IPS DF 6.9 (cell line): ENCODE measurements at places on chromosomes 16 and 17.
A peak's percentile ranks its signal among the peaks of the same experiment; 100 is the strongest.

- no peak for DNase-seq
Observed at GRCh38 chr17:42291129-42291528, 2.8 kb downstream of the STAT5A start.

GRCh38 chr16:82630219-82630618 is 3.5 kb downstream of the CDH13 start:
- no peak for DNase-seq

DNA sequence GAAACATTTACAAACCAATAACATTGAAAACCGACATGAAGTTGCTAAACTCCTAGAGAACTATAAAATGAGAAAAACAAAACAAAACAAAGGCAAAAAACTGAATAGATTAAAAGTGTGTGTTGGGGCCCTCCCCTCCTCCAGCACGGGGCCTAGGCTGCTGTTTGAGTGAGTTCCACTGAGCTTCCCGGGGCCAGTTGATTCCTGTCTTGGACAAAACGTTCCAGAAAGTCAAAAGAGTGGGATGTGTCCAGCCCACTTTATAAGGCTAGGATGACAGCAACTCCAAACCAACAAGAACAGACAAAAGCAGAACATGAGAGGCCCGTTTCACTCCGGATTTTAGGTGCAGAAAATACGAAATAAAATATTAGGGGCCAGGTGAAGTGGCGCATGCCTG is 11.6 kb upstream of the CSNK1D start:
- DNase-seq = no peak

DNA sequence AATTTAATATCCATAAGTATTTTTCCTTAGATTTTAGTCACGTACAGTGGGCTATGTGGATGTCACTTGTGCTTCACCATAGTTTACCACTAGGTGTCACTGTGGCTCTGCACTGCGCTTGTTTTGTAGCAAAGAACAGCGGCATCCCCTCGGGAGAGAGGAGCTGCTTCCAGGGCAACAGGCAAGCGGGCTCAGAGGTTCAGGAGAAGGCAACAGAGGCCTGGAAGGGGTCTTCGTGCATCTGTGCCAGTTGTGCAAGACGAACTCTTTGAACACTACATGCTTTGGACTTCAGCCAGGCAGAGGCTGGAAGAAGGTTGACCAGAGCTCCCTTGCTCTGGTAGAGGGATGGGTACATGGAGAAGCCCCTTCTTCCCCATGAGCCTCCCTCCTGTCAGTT is 20.6 kb downstream of the CYB561 start:
- DNase-seq = no peak

DNA sequence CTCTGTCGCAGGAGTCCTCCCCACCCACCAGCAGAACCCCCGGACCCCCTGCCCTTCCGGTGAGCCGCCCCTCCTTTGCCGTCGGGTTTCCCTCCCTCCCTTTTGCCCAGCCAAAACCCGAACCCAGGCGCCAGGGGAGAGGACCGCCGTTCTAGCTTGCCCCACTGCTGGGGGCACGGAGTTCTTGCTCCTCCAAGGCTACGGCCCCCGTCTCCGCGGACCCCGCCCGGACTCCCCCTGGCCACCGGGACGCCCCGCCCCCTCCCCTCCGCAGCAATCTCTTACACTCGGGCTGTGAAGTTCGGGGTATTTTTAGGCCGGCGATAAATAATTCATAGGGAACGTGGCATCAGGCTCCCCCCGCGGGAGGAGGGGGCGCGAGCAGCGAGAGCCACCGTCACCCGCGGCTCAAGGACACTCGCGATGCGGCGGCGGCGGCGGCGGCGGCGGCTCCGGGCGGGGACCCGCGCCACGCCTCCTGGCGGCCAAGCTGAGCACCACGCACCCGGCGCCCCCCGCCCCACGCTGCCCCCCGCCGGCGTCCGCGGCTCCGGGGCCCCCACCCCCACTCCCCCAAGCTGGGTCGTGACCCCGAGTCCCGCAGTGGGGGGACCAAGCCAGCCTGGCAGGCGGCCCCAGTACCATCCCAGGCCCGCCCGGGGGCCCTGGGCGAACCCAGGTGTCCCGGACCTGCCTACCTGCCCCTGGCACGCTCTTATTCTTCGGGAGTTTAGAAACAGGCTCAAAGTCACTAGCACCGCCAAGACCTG is at the start of gene GRIN2C:
TSS of gene GRIN2C (minus strand) at position 427 of the 770 bp plus-strand sequence. CDS start 4,793 bp downstream, outside the sequence.
- DNase-seq = no peak

- no peak for DNase-seq
Observed at GRCh38 chr17:14116263-14117024, 47.1 kb downstream of the COX10 start.

DNA sequence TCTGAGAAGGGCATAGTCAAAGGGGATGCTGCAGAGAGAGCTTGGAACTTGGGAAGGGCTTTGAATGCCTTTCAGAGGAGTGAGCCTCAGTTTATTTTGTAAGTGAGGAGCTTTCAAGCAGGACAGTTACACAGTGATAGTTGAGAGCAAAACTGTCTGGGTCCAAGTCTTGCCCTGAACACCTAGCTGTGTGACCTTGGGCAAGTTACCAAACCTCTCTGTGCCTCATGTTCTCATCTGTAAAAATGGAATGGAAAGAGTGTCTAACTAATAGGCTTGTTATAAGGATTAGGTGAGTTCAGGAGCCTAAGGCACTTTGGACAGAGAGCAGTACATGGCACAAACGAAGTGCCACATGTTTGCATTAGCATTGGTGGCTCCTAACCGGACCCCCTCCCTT is 27.0 kb upstream of the TAC4 start:
- DNase-seq = no peak

DNA sequence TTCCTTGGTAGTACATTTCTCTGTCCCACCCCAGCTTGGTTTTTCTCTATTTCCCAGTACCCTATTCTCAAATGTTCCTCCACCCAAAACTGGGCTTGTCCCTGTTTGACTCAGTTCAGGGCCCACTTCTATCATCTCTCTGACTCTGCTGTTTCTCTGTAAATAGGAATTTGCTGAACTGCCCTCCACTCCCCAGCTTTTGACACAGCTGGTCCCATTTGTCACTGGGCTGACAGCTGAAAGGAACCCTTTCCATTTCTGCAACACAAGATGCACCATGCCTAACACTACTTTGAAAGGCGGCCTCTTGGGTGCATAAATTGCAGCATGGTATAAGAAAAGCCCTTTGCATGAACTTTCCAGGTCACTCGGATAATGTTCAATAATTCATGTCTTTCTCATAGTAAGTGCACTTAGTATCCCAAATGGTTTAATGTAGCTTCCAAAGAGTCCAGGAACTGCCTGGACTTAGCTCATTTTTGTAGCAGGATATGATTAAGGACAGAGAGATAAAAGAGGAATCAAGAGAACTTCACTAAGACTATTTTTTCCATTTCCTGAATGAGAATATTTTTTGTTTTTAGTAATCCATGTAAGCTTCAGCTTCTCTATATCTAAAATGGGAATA is 256.7 kb downstream of the CDH11 start:
- no peak for DNase-seq

DNA sequence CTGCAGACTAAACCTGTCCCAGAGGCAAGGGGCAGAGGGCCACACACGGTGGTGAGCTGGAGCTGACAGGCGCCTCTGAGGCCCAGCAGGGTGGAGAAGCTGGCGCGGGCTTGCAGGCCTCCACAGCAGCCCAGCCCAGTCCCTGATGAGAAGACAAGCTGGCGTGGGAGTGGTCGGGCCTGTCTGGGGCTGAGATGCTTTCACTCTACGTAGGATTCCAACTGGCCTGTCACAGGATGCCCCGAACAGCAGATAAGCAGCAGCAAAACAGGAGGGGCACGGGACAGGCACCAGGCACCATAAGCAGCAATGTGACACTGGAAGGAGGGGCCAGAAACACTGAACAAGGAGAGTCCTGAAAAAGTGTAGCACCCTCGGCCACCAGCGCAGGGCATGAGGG is 40.1 kb downstream of the PEMT start:
- DNase-seq = no peak

- DNase-seq = no peak
Observed at GRCh38 chr17:70271200-70271599, 101.9 kb downstream of the KCNJ2 start.

DNA sequence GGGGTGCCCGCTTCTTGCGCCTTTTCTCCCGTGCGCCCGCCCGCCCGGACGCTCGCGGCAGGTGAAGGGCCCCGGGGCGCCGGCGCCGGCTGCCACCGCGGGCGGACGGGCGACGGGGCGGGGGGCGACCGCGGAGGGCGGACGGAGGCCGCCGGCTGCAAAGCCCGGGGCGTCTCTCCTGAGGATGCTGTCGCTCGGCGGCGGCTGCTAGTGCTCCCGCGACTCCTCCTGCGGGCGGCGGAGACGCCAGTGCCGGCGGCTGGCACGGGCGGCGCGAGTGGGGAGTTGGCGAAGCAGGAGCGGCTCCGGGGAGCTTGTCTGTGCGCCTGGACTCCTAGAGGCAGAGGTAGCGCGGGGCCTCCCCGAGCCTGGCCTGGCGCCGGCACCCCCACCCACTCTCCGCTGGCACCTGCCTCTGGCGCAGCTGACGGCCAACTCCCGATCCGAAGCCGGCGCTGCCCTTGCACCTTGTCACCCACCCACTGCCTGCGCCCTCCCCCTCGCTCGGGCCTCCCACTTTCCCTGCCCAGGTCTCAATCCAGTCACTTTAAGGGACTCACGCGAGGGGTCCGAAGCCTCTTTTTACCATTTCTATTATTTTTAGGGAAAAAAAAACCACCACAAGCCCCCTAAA is at the start of gene FAM20A:
TSS of gene FAM20A (minus strand) at position 437 of the 634 bp plus-strand sequence. CDS start 701 bp downstream, outside the sequence.
- DNase-seq = no peak

GRCh38 chr17:37796076-37796475 is 51.2 kb upstream of the HNF1B start:
- DNase-seq = no peak

- no peak for DNase-seq
Observed at GRCh38 chr16:24046442-24046841, 209.7 kb upstream of the CACNG3 start.

DNA sequence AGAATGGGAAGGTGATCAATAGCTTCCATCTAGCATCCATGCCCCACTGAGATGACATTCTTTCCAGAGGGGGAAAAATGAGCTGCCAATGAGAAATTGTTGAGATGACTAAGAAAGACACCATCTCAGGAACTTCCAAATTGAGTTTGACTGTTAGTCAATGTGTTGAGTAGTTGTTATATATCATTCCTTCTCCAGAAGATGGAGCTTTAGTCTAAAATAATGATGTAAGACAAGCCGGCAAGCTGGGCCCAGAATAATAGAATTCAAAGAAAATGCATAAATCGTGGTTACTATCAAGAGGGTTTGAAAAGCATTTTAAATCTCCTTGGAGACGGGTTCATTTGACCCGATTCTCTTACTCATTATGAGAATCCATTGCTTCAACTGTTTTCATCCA is 71.0 kb upstream of the ATF7IP2 start:
- DNase-seq = no peak

DNA sequence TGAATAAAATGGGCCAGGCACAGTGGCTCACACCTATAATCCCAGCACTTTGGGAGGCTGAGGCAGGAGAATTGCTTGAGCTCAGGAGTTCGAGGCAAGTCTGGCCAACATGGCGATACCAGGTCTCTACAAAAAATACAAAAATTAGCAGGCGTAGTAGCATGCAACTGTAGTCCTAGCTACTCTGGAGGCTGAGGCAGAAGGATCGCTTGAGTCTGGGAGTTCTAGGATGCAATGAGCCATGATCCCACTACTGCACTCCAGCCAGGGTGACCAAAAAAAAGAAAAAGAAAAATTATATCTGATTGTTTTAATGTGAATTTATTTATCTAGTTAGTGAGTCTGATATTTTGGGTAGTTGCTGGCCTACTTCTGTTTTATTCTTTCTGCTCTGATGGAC is 7.0 kb downstream of the IL34 start:
- no peak for DNase-seq

GRCh38 chr16:75789237-75789636 is 62.9 kb upstream of the CPHXL start:
- DNase-seq = peak; percentile 11

- DNase-seq = no peak
Observed at GRCh38 chr17:7260651-7261378, 1.5 kb downstream of the CLDN7 start.

GRCh38 chr16:2752850-2753732 is 653 bp downstream of the SRRM2 start:
- no peak for DNase-seq

GRCh38 chr17:55652825-55653224 is 69.8 kb downstream of the TMEM100 start:
- DNase-seq = no peak

- DNase-seq = no peak
Observed at GRCh38 chr16:13919330-13919682, 648 bp upstream of the ERCC4 start.

DNA sequence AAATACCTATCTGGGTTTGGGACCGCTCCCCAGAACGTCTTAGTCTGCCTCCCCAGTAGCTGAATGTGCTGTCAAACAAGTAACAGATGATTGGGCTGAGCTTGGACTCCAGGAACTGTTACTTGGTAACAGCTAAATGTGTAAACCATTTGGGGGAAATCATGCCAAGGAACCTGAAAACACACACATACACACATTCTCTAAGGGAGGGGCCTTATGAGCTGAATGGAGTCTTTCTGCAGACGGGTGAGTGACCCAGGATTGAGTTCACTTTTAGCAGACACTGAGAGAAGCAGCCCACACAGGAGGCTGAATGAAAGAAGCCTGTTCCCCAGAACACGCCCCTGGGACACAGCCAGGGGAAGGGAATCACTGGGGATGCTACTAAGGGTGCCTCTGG is 1.6 kb downstream of the ACLY start:
- no peak for DNase-seq

GRCh38 chr16:85415196-85416090 is 197.7 kb upstream of the GSE1 start:
- DNase-seq = no peak

DNA sequence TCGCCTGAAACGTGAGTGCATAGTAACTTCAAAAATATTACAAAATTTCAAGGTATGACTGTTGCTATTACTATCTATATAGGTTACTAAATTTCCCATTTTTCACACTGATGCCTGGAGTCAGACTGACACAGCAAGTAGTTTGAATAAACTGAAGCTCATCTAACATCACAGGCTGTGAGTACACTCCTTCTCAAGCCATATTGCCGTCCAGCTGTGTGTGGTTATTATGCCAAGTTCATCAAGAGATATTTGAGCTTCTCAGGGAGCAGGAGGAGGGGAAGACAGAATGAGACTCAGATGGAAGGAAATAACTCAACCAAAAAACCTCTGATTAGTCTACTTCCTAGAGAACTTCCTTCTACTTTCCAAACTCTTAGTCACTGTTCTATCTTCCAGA is 473.9 kb downstream of the TOX3 start:
- DNase-seq = no peak

DNA sequence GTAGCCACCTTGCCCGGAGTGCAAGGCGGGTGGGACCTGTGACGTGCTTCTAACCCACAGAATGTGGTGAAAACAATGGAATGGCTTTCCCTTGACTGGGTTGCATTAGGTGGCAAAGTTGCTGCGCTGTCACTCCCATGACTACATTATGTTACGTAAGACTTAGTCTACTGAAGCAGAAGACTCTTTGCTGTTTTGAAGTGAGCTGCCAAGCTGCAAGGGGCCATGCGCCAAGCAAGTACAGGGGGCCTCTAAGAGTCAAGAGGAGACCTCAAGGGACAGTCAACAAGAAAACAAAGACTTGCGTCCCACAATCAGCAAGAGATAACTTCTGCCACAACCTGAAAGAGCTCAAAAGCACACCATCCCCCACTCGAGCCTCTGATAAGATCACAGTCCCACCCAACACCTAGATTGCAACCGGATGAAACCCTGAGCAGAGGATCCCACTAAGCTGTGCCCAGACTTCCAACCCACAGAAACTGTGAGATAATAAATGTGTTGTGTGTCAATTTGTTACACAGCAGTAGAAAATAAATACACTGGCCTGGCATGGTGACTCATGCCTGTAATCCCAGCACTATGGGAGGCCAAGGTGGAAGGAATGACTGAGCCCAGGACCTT is 16.5 kb downstream of the ANKRD11 start:
- no peak for DNase-seq

- DNase-seq = no peak
Observed at GRCh38 chr17:57619061-57619937, 125.8 kb downstream of the CCDC182 start.
